Natural killer cell (primary cell): ENCODE measurements at places on chromosomes 12 and 14. TPM values are rescaled to one million over a fixed set of nuclear protein-coding genes. Genes with fewer than 3 reads are reported as not detected.

The ENO2 gene
- total RNA-seq = 23.1 TPM

The SMCO2 gene
- not detected for total RNA-seq

The PTHLH gene
- not detected for total RNA-seq

The GTF2A1 gene
- total RNA-seq = 24.5 TPM

The TMEM19 gene
- 24.6 TPM for total RNA-seq

The FAM90A1 gene
- not detected for total RNA-seq

The SRRM4 gene
- not detected for total RNA-seq

The SLCO1B1 gene
- total RNA-seq = not detected

The GALNT9 gene
- not detected for total RNA-seq
